Glutamatergic neuron (in vitro differentiated cells): ENCODE measurements at places on chromosomes 3 and 15.
A peak's percentile ranks its signal among the peaks of the same experiment; 100 is the strongest.

DNA sequence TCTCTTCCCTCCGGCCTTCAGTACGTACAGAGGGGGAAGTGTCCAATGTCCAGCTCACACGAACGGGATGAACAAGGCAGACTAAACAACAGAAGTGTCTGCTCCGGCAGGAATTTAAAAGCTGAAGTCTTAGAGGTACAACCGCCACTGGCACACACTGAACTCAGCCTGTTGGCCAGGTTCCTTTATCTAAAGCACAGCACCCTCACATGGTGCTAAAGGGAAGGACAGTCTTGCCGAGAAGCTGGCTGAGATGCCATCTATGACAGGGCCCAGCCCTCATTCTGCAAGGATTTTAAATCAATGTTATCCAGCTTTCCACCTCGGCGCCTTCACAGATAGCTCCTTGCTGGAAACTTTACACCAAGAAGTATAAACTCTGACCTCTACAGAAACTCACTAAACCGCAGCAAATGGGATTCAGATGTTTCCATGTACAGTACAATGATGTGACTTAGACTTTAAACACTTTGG lies 2.8 kb downstream of the ADAMTS17 start:
- peak; percentile 72 for DNase-seq

- DNase-seq, result no peak
Measured at GRCh38 chr15:48682942-48683651, 37.6 kb upstream of the FBN1 start.

- no peak for DNase-seq
Measured at GRCh38 chr3:159987291-159987711, 1.3 kb upstream of the IL12A start.

GRCh38 chr3:121529308-121529707 lies 16.5 kb downstream of the POLQ start:
- no peak for DNase-seq

DNA sequence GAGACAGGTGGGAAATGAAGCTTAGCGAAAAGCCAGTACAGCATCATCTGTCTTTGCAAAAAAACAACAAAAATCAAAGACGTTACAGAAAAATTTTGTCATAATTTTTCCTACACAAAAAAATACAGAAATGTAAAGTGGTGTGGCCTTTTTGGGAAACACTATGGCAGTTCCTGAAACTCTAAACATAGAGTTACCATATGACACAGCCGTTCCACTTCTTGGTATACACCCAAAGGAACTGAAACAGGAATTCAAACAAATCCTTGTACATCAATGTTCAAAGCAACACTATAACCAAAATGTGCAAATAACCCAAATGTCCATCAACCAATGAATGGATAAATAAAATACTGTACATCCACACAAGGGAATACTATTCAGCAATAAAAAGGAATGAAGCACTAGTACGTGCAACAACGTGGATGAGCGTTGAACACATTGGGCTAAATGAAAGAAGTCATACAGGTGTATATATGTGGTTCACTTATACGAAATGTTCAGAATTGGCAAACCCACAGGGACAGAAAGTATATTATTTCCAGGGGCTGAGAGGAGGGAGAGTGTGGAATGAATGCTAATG lies 46.8 kb downstream of the GLB1 start:
- no peak for DNase-seq

DNA sequence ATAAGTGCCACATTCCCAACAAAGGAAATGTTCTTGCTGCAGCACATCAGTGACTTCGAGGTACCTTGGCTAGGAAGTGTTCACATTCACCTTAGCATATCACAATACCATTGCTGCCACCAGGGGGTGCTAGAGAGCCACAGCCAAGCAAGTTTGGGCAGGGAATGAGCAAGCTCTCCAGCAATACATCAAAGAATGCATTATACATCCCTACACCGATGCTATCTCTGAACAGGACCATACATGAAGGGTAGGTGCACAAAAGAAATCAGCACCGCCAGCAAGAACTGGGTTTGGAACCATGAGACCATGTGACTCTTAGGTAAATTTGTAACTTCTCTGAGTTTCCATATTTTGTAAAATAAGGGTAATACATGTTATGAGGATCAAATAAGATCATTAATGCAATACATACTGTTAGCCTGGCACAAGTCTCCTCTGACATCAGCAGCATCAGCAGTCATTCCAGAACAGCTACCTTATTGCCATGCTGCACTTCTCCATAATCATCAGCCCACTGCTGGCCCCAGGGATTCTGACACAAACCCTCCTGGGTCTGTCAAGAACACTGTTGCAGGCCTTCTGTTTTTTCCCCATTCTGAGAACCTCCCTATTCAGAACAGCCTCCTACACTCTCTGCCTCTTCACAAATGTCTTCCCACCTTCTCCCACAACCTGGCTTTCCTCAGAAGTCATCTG lies 37.5 kb downstream of the RYK start:
- peak; percentile 92 for DNase-seq

DNA sequence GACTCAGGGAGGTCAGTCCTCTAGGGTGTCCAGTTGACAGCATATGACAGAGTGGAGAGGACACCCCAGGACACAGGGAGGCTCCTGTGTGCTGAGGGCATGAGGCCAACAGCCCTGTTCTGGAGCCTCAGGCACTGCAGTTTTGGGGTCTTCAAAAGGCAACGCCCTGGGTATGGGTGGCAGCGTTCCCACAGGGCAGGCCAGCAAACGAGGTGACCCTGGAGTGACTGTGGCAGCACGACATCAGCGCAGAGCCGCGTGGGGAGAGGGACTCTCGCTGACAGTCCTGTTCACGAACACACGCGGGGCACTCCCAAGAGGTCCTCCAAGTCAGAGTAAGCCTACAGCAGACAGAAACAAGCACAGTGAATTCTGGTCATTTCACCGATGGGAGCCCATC lies 41.4 kb upstream of the VPS8 start:
- no peak for DNase-seq

DNA sequence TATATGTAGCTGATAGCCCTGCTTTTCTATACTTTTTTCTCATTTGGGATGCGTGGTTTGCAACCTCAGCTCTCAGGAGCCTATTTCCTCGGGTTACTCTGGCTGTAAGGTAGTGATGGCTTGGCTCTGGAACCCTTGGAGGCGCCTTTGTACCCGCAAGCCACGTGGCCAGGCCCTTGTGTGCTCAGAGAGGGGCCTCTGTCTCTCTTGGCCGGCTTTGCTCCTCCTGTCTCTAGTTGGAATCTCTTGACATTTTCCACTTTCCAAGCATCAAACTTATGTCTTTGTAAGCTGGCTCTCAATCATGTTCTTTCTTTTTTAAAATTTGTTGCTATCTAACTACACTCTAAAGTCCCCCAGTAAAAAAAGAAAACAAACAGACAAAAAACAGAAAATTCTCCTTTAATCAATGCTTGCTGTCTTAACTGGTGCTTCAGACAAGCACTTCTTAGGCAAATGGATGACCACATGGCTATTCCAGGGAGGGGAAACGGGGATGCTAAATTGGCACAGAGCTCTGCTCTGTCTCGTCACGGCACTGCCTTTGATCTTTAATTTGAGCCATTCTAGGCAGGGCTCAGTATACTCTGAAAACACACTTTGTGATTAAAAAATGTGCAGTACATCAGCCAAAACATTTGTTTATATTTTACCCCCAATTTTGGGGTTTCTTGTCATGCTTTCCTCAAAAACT lies 180.4 kb upstream of the NR2E3 start:
- no peak for DNase-seq

DNA sequence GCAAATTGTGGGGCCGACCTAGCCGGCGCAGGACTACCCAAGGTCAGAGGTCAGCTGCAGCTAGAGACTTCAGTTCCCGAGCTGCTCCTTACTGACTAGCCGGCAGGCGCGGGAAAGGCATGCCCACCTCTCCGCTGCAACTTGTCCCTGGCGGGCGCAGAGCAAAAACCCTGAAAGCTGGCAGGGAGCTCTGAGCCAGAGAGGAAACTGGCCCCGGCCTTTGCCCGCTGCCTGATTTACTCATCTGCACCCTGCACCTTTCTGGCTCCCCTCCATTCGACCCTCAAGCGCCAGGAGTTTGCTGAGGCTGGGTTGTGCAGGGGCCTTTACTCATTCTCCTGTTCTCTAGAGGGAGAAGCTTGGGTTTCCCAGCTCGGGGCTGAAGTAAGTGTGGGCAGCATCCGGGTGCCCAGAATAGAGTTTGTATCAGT lies 1.5 kb downstream of the ZIC4 start:
- DNase-seq, result no peak

DNA sequence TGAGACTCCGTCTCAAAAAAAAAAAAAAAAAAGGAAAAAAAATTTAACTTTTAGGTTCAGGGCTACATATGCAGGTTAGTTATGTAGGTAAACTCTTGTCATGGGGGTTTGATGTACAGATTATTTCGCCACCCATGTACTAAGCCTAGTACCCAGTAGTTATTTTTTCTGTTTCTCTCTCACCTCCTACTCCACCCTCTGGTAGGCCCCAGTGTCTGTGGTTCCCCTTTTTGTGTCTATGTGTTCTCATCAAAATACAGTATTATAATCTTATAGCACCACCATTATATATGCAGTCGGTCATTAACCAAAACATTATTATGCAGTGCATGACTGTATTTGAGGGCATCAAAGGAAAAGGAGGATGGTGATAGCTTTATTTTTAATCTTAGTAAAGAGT lies 47.3 kb downstream of the CHP1 start:
- DNase-seq, result no peak

DNA sequence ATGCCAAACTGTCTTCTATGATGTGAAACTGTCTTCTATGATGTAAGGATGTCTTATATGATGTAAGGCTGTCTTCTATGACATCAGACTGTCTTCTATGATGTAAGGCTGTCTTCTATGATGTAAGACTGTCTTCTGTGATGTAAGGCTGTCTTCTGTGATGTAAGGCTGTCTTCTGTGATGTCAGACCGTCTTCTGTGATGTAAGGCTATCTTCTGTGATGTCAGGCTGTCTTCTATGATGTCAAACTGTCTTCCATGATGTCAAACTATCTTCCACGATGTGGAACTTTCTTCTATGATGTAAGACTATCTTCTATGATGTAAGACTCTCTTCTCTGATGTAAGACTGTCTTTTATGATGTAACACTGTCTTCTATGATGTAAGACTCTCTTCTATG lies 27.9 kb downstream of the MGLL start:
- DNase-seq, result no peak

GRCh38 chr3:100024520-100025303 lies 89.6 kb downstream of the FILIP1L start:
- DNase-seq, result no peak

DNA sequence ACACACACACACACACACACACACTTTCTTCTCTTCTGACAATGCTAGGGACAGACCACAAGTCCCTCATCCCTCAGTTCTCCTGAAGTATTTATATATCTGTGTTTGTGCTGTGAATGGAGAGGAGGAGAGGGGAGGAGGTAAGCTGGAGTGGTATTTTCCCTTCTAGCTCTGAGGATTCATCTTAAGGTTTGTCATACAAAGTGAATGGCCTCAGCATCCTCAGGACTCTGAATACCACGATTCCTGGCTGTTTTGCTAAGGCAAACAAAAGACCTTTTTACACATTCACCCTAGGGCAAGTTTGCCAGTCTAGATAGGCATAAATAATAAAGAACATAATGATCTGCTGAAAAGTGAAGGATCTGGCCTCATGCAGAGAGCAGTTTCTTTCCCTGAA lies 65.7 kb upstream of the CHMP2B start:
- no peak for DNase-seq

DNA sequence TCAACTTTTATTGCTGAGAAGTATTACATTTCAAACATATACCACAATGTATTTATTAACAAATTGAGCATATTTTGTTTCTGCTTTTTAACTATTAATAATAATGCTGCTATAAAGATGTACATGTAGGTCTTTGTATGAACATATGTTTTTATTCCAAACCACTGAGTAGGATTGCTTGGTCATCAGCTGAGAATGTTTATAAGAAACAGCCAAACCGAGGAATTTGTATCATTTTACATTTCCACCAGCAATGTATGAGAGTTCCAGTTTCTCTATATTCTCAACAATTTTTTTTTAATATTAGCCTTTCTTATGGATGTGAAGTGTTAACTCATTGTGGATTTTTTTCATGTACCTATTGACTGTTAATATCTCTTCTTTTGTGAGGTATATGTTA lies 119.5 kb upstream of the MDFIC2 start:
- no peak for DNase-seq
